ENCODE measurements at places on chromosomes 1 and 21. TPM values are rescaled to one million over a fixed set of nuclear protein-coding genes. Genes with fewer than 3 reads are reported as not detected.

- no peak for DNase-seq
Observed at GRCh38 chr1:67041841-67042503, 12.0 kb downstream of the SLC35D1 start.

Gene RHD
- 0.13 TPM for total RNA-seq

- peak; percentile 14 for DNase-seq
Observed at GRCh38 chr21:33661146-33661545, 18.8 kb downstream of the ITSN1 start.

Gene RNU1-3
- under 0.01 TPM for total RNA-seq

GRCh38 chr1:145720878-145721671 lies 1.8 kb downstream of the CD160 start:
- DNase-seq = peak; percentile 4

GRCh38 chr1:111275079-111275478 lies 15.6 kb upstream of the CHIA start:
- no peak for DNase-seq

GRCh38 chr1:159594625-159595405 lies 7.2 kb downstream of the APCS start:
- DNase-seq = peak; percentile 52

DNA sequence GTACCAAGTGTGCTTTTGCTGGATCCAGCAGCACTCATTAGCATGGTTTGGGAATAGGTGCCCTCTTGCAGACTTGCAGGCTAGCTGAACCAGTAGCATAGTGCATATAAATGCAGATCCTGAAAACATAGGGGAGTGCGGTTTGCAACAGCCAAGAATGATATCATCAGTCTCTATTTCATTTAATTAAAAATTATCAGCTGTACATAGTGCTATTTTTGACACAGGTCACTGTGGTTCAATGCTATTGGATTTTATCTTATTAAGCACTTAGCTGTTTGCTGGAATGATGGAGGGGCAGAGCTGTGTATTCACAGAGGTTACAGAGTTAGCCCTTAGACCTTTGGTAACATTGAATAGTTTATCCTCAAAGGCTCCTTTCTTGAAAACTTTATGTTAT lies 43.6 kb downstream of the CYYR1 start:
- DNase-seq = no peak

GRCh38 chr1:21012937-21013336 lies 163.8 kb downstream of the EIF4G3 start:
- DNase-seq = no peak

DNA sequence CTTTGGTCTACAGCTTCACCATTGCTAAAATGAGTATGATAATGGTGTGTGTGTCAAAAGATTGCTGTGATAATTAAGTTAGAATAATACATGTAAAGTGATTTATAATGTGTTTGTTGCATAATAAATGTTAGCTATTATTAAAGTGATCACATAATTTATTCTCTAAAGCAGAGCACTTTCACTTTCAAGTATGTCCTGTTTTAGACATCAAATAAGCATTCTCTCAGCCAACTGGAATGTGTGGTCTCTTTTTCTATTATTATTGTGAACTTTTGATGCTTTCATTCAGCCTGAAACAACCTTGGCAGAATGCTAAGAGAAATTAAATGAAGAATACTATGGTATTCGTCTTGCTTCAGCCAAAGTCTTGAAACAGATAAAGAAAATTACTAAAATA lies 102.8 kb upstream of the COL11A1 start:
- no peak for DNase-seq

- no peak for DNase-seq
Observed at GRCh38 chr1:59478822-59479221, 181.9 kb downstream of the FGGY start.

GRCh38 chr1:80218112-80218511 lies 1211.6 kb upstream of the ADGRL4 start:
- peak; percentile 39 for DNase-seq

DNA sequence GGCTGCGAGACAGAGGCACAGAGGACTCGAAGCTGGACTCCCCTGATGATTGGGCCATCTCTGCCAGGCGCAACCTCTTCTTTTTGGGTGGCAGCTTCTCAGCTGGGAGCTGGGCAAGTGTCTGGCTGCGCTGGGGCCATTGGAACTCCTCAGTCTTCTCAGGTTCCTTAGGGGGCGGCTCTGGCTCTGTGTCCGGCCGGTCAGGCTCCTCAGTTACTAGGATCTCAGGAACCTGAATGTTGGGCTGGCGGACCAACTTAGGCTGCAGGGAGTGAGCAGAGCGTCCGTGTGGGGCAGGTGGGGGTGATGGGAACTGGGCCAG lies 97.5 kb upstream of the EDN2 start:
- no peak for DNase-seq

DNA sequence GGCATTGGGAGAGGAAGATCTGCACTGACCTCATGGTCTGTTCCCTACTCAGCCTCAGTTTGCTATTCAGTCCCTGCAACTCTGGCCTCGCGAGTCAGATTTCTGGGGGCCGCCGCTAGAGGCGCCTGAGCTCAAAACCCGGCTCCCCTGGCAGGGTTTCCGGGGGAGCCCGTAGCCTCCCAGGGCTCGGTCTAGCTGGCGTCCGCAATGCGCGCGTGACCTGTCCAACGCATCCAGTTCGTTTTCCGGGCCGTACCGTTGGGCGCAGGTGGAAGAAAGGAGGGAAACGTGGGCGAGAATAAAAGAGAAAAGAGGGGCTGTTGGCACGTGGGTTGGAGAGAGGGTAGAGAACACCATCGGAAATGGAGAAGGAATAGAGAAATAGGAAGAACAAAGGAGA lies at the start of gene ADAM30:
Gene ADAM30, minus strand, starts transcription at position 213 of the 400 bp plus-strand sequence. Its CDS starts 179 bp downstream, at position 34.
- DNase-seq = no peak

GRCh38 chr1:163162381-163162914 lies 40.3 kb downstream of the RGS5 start:
- DNase-seq = no peak

DNA sequence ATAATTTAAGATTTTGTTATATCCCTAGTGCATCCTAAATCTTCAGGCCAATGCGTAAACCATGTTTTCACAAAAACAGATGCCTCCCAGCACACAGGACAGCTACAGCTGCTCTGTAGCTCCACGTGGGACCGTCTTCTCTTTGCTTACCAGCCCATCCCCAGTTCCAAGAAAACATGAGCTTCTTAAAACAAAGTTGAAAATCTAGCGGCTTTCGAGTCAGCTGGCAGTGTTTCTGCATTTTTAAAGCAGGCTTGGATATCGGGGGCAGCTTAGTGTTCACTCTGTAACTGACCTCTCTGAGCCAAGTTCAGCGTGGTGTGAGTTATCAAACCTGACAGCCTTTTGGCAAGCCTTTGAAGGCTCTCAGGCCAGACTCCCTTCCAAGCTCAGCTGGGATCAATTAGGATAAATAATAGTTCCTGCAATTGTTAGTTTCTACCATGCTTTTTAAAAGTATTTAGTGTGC lies 881.5 kb downstream of the LTN1 start:
- DNase-seq = peak; percentile 52

Gene SPRR2A
- total RNA-seq = not detected

Gene CAMK1G
- not detected for total RNA-seq

GRCh38 chr1:198788561-198789064 lies 149.8 kb downstream of the PTPRC start:
- no peak for DNase-seq

GRCh38 chr1:179166663-179167417 lies 62.6 kb downstream of the ABL2 start:
- no peak for DNase-seq

GRCh38 chr1:39494671-39495410 lies 3.4 kb downstream of the BMP8A start:
- DNase-seq = no peak

GRCh38 chr1:204363335-204364114 lies 3.8 kb upstream of the PLEKHA6 start:
- peak; percentile 81 for DNase-seq

GRCh38 chr1:19682257-19682656 lies 17.6 kb downstream of the HTR6 start:
- DNase-seq = no peak

Gene CA6
- not detected for total RNA-seq

DNA sequence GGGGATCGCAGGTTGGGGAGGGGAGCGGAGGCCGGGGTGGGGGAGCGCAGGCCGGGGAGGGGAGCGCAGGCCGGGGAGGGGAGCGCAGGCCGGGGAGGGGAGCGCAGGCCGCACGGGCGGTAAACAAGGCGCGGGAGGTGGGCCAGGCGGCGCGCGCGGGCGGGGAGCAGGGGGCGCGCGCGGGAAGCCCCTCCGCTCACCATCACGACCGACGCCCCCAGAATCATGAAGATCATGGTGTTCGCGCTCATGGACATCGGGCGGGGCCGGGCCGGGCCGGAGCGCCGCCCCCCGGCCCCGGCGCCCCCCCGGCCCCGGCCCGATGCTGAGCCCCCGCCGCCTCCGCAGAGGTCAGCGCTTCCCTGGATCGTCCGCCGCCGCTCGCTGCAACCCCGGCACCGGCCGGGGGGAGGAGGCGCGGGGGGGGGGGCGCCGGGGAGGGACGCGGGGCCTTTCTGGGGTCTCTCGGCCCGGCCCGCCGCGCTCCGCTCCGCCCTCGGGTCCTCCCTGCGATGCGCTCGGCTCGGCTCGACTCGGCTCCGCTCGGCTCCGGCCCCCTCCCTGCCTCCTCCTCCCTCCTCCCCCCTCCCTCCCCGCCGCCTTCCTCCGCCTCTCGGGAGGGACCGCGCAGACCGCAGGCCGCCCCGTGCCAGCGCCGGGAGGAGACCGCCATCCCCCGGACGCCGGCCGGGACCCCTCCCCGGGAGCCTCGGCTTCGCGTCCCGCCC lies at the start of gene TMEM240:
Gene TMEM240, minus strand, starts transcription at position 535 of the 728 bp plus-strand sequence. Its CDS starts 278 bp downstream, at position 257.
- DNase-seq = no peak

Gene GJC2
- total RNA-seq = 17.1 TPM

All from dermis microvascular lymphatic vessel endothelial cell (primary cell).